ENCODE measurements at places on chromosomes 16 and 17. TPM values are rescaled to one million over a fixed set of nuclear protein-coding genes. Genes with fewer than 3 reads are reported as not detected.

GRCh38 chr16:30581457-30581856, 4.0 kb downstream of the ZNF785 start:
- DNase-seq, result no peak

DNA sequence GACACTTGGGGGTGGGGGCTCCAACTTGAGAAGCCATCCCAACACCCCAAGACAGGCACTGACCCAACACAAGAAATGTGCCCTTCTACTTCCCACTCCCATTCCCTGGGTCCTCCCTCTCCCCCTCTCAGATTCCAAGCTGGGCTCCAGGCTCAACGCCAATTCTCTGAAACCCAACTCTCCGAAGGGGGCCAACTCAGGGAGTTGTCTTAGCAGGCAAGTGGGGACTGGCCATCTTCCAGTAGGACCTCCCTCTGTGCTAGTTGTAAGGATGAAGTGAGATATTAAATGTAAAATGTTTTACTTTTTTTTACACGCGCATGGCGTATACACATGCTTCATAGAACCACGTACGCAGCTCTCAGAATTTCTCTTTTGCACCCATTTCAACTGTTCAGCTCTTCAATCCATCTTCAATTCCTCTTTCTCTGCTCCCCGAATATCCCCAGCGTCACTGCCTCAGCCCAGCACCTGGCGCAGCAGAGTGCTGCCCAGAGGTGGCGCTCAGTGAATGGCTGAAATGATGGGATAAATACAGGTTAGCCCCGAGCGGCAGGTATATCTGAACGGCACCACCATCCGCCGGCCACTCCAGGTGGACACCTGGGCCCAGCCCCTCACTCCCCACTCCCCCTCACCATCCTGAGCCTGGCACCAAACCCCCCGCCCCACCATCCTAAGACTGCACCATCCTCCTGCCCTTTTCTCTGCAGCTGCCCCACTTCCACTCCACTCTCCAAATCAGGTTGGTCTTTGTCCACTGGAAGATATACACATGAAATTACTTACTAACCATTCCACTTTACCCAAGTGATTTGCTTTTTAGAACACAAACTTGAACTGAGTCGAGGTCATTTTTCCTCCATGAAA, 43.9 kb upstream of the TNRC6C start:
- DNase-seq, result peak; percentile 21

GRCh38 chr16:14527411-14528044, 102.5 kb downstream of the PARN start:
- no peak for DNase-seq

PIK3R6 gene
- total RNA-seq, result 10.0 TPM

GRCh38 chr16:12245921-12246720, 269.6 kb downstream of the SNX29 start:
- no peak for DNase-seq

- DNase-seq, result no peak
These were observed 6.5 kb upstream of the ABR start for GRCh38 chr17:1186214-1186820.

DNA sequence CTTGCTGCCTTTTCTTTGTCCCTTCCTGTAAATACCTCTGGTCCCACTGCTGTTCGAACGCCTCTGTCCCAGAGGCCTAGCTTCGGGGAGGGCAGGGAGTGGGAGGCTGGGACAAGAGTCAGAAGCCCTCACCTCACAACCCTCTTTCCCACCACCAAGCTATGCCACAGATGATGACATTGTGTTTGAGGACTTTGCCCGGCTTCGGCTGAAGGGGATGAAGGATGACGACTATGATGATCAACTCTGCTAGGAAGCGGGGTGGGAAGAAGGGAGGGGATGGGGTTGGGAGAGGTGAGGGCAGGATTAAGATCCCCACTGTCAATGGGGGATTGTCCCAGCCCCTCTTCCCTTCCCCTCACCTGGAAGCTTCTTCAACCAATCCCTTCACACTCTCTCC, 10.4 kb downstream of the ARRB2 start:
- no peak for DNase-seq

DNA sequence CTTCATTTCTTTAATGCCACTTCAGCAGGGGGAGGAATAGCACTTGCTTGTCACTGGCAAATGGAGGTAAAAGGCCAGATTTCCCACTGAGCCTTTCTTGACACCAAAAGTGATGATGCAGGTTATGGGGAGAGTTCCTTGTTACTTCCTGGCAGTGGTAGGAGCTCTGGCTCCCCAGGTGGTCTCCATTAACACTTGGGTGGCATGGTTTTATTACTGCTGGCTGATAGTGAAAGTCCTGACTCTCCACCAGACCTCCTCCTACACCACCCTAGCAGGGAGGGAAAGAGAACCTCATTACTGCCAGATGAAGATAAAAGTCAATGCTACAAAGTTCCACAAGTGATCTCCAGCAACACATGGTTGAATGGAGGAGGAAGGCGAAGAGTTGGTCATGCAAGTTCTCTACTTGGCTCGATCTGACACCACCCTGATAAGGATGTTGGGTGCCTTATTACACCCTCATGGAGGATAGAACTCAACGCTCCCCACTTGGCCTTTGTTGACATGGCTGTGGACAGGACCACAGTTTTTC, 152.7 kb upstream of the GNAO1 start:
- DNase-seq, result no peak
